ENCODE measurements at places on chromosomes 3 and 15.

DNA sequence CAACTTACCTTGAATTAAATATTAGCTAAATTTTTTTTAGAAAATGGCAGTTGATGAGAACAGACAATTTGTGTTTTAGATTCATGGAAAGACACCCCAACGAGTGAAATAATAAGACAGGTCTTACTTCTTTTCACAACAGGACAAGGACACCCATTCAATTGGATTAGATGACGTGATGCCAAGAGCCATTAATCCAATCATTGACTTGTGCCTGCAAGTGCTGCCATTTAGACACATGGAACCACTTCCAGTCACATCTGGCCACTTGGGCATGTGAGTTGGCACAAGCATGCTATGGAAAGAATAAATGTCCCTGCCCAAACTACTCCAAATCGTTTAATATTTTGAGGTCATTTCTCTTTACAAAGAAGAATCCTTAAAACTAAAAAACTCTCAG lies 1308.8 kb downstream of the ROBO2 start:
- no peak for DNase-seq

DNA sequence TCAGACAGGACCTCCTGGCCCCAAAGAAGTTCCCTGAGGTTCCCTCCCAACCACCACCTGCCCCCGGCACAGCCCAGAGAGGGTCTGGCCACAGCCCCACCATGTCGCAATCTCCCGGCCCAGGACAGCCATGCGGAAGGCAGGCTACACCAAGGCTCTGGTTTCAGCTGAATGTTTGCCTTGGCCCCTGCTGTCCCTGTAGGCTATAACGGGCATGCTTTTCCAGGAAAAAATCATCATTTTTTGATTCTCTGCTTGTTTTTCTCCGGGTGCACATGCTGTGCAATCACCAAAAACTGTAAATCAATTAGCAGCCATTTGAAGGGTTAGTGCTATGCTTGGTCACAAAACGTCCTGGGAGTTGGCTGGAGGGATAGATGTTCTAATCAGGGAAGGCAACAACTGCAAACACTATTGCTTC lies 142.7 kb upstream of the IGF1R start:
- no peak for DNase-seq

DNA sequence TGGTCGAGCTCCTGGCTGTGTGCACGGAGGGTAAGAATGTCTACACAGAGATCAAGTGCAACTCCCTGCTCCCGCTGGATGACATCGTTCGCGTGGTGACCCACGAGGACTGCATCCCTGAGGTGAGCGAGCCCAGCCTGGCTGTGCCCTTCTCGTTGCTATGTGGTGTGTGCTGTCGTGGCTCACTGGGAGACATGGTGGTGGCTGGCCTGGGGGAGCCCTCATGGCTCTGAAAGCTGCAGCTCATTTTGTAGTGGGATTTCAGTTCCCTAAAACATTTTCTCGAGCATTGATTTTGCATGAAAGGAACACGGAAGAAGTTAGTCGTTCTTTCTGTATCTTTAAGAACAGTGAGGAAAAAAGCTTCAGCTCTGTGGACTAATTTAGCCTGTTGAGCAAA lies 200.5 kb downstream of the ITPR1 start:
- no peak for DNase-seq

DNA sequence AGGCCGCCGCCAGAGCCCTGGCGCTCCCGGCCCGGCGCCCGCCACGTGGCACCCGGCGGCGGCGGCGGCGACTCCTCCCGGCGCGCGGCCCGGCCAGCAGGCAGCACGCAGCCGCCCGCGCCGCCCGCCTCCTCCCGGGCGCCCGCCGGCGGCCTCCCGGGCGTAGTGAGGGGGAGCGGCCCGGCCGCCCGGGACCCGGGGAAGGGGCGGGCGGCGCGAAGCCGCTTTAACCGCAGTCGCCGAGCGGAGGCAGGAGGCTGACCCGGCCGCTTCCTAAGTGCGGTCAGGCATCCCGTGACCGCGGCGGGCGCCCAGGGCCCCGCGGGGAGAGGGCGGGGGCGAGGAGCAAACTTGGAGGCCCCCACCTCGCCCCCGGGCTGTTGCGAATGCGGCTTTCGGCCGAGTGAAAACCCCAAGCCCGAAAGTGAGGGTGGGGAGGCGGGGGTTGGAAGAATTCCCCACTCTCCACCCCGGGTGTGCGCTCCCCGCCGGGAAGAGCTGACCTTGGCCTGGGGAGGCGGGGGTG lies 1.7 kb upstream of the HES1 start:
- DNase-seq, result peak; percentile 58

- peak; percentile 67 for DNase-seq
Observed at GRCh38 chr15:68818066-68818768, 2.5 kb downstream of the ANP32A start.

GRCh38 chr15:99925661-99926461 lies 192.6 kb upstream of the LYSMD4 start:
- peak; percentile 83 for DNase-seq

- no peak for DNase-seq
Observed at GRCh38 chr15:81195339-81195864, 1.3 kb upstream of the IL16 start.

DNA sequence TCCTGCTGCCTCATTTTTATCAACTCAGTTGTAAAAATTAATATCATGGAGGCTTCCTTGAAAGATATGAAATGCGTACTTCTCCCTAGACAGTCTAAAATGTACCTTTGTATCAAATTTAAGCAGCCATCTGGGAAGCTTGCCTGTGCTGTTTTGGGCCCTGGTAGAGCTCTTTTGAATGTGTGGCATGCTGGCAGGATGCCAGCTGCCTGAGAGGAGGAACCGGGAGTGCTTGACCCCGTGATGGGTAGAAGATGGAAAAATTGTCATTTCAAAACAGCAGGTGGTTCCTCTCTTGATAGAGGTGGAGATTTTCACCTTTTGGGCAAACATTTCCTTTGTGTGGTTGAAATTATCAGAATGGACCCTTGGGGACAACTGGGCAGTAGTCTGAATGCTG lies 245.3 kb downstream of the RPLP1 start:
- no peak for DNase-seq

DNA sequence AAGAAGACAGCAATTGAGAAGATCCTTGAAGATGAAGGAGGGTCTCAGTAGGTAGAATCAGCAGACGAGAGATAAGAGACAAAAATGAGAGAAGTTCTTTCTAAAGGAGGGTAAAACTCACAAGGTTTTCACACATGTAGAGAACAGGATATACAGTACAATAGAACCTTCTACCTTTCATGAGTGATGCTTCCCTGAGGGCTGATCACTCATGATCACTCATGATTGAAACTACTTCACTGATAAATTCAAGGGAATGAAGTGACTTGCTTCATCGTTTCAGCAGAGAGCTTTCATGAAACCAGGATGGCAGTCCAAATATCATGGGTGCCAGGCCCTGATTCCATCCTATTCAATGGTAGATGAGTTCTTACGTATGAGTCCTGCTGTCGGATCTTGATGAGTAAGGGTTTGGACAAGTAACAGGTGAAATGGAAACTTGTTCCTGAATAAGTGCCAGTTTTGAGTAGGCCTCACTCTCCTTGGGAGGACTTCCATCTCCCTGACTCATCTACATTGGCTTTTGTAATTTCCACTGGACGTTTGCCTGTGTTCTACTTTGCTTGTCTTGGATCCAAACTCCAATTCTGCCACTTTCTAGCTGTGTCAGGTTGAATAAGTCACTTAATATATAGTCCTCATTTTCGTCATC lies 9.6 kb upstream of the CLDN16 start:
- DNase-seq, result no peak

- no peak for DNase-seq
Observed at GRCh38 chr3:25040748-25041147, 387.3 kb upstream of the RARB start.

DNA sequence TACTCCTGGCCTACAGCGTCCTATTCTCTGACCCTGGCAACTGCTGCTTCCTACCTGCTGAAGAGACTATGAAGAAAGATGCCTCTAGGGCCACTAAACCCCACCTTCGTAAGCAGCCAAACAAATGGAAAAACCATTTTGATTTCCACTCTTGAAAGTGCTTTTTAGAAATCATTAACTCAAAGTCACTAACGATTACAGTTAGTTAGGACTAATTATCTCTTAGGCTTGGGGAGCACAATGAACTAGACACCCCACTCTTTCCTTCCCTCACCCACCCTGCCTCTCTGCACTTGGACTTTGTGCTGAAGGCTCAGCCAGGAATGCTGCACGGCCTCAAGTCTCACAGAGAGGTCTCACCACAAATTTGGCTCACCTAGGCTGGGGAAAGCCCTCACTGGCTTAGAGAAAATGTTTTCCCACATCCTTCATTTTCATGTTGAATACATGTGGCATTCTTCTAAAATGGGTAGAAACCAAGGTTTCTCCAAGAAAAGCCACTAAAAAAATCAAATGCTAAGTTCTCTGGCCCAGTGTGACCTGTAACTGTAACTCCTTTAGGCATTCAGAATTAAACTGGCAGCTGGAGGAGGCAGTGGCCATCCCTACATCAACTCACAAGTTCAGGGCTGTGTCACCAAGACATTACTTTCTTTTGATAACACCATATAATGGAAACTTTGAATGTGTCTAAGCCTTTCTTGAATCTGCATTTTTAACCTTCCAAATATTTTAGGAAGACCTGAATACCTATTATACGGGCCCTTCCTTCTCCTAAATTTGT lies 47.1 kb downstream of the NPTN start:
- DNase-seq, result no peak

DNA sequence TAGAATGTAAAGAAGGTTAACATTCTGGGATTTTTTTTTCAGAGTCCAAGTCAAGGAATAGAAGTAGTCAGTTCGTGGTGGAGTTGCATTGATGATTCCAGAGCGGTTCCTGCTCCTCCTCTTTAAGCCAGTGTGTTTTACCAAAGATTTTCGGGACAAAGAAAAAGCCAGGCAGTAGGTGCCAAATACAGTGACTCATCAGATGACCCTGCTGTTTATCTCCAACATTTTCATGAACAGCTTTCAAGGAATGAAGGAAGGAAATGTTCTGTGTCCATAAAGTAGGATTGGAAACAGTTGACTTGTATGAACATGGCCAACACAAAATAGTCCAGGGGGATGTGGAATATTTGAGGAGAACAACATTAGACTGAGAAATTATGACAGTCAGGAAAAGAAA lies 142.4 kb upstream of the TMC3 start:
- no peak for DNase-seq
